ENCODE measurements at places on chromosomes 5 and 9.

- DNase-seq = no peak
Measured at GRCh38 chr5:177296581-177296980, 6.9 kb downstream of the RAB24 start.

- DNase-seq = no peak
Measured at GRCh38 chr9:84691634-84692033, 22.1 kb downstream of the NTRK2 start.

DNA sequence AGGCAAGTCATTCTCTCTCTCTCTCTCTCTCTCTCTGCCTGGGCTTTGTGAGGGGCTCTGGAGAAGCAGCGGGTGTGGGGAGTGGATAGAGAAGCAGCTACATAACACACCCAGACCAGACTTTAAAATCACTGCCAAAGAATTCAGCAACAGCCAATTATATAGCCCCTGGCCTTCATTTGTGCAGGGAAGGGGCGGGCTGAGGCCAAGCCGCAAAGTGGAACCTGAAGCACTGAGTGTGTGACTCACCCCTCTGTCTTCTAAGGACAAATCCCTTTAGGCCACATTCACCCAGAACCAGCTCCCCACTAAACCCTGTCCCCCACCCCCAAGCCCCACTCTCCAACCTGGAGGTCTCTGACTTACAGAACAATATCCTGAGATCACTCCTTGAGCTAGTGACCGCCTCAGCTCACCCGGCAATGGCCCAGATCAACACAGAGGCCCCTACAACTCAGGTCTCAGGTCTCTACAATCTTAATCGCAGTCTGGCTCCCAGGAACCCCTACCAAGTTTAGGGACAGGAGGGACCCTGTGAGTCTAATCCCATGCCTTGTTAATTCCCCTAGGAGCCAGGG, 6.0 kb downstream of the B4GALT1 start:
- DNase-seq = peak; percentile 73

DNA sequence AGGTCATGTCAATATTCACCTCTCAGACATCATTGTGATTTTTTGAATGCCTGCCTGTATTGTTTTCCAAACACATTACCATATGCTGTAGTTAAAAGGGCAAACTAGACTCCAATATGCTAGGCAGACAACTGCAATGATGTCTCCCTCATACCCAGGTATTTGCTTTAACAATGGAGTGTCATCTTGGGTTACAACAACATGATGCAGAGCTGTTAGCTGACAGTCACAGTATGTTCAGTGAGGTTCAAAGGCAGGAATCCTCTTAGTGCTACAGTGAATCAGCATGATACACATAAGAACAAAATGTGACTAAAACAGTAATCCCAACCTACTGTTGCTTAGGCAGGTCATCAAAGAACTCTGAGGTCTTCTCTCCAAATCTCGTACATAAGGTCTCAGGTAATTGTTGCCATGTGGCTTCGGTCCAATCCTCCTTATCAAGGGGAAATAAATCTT, 24.0 kb downstream of the OR1J1 start:
- no peak for DNase-seq

- no peak for DNase-seq
Measured at GRCh38 chr5:127307868-127308267, 17.3 kb downstream of the MEGF10 start.

DNA sequence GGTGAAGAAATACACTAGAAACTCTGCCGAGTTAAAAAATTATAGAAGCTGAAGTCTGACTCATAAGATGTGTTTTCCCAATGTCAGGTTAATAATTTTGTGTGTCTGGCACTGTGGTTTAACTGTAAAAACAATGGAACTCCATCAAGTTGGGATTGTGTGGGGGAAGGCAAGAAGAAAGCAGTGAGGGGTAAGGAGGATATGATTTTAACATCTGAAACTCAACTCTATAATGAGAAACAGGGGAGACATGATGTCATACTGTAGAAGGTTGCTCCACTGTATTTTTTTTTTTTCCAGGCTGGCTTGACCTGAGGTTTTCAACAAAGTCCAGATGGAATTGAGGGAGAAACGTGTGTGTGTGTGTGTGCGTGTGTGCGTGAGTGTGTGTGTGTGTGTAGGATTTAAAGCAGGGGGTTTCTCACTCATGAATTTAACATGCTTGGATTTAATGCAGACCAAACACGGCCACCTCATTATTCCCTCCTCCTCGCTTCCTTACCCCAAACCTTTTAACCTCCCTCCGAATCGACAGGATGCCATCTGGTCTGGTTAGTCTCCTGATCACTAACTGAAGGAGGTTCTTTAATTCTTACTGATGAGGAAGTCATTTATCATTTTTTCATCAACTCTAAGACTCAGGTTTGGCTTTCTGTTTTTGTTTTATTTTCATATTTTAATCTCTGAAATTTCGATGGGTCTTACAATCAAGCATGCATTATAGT, 140.2 kb upstream of the LPAR1 start:
- DNase-seq = no peak

DNA sequence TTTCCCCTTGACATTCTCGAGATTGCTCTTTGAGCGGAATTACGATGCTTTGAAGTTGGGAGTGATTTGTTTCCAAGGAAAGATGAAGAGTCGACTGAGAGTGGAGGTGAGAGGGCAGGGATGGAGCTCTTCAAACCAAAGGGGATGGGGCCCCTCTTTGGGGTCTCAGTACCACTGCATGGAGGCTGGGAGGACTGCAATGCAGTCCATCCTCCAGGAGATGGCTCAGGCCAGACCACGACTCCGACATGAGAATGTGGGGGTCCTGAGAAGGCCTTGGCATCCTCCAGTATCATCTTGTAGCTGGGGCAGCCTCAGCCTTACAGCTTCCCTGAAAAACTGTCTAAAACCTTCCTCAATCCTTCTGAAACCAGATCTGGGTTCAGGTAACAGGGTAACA, 51.1 kb upstream of the CDKN2AIPNL start:
- no peak for DNase-seq

DNA sequence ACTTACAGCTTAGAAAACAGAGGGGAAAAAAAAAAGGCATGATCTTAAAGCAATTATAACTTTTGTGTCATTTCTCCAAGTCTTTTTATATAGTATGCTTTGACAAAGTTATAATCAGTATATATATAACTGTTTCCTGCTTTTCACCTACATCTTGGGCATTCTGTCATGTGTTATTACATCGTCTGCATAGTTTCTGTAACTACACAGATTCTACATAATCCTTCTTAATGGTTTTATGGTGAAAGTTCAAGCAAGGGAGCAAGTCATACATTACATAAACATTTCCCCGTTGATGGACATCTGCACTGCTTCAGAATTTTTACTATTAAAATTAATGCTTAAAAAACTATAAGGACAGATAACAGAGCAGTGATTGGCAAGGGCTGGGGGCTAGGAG, 12.1 kb downstream of the FEM1C start:
- DNase-seq = no peak

GRCh38 chr9:123064716-123065115, 31.2 kb downstream of the GPR21 start:
- no peak for DNase-seq
